ENCODE measurements at places on chromosomes 12 and 14.

- no peak for DNase-seq
Measured at GRCh38 chr14:68395604-68396003, 397.3 kb downstream of the ZFP36L1 start.

GRCh38 chr14:70714055-70714550, 72.4 kb downstream of the TTC9 start:
- DNase-seq, result peak; percentile 50

- DNase-seq, result peak; percentile 51
Measured at GRCh38 chr12:87667378-87667777, 361.8 kb downstream of the C12orf50 start.

GRCh38 chr14:61355892-61356325, 34.5 kb downstream of the PRKCH start:
- peak; percentile 92 for DNase-seq

- no peak for DNase-seq
Measured at GRCh38 chr12:106274575-106275121, 26.8 kb upstream of the CKAP4 start.

DNA sequence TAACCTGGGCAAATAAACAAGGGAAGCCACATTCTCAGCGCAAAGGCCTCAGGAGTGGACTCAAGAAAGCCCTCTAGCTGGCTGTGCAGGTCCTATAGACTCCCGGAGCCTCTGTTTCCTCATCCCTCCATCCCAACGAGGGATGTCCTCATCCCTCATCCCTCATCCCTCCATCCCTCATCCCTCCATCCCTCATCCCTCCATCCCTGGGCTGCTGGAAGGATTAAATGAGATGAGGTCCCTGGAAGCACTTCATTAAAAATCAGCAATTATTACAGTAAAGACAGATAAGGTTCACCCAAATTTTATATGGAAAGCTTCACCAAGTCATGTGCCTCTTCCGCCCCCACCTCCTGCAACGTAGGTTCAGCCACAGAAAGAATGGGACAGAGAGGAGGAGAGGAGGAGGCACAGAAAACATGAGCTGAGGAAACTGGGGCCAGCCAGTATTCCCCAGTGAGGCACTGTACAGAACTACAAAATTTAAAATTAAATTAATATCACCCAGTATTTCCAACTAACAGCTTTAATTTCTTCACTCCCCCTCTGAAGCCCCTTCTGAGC, 4.8 kb downstream of the ITPK1 start:
- no peak for DNase-seq

- no peak for DNase-seq
Measured at GRCh38 chr14:104509673-104510072, 69.9 kb upstream of the C14orf180 start.
